Stimulated activated CD8-positive, alpha-beta memory T cell treated with anti-CD3 and anti-CD28 coated beads, Interleukin-7, amount 100 ng/mL, for 1 hour (primary cell): ENCODE measurements at places on chromosomes 4 and X.
A peak's percentile ranks its signal among the peaks of the same experiment; 100 is the strongest.

GRCh38 chrX:40329616-40330015, 231.9 kb upstream of the BCOR start:
- DNase-seq: no peak

GRCh38 chrX:134794692-134795091, 136.4 kb upstream of the PLAC1 start:
- no peak for DNase-seq

DNA sequence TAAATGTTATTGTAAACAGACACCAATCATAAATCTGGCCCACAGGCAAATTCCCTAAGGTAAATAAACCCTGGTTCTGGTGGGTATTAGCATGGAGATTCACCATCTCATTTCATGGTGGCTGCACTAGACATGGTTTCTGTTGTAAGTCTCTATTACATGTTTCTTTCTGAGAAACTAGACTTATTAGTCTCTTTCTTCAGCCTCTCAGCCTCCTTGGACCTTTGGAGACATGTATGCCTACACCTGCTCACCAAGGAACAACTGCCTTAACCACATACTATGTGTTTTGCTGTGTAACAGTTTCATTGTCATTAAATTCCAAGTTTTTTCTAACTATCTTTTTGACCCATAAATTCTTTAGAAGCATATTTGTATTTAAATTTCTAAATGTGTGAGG, 13.1 kb downstream of the DDIT4L start:
- no peak for DNase-seq

GRCh38 chrX:131812847-131813825, 210.0 kb upstream of the STK26 start:
- DNase-seq: peak; percentile 74

DNA sequence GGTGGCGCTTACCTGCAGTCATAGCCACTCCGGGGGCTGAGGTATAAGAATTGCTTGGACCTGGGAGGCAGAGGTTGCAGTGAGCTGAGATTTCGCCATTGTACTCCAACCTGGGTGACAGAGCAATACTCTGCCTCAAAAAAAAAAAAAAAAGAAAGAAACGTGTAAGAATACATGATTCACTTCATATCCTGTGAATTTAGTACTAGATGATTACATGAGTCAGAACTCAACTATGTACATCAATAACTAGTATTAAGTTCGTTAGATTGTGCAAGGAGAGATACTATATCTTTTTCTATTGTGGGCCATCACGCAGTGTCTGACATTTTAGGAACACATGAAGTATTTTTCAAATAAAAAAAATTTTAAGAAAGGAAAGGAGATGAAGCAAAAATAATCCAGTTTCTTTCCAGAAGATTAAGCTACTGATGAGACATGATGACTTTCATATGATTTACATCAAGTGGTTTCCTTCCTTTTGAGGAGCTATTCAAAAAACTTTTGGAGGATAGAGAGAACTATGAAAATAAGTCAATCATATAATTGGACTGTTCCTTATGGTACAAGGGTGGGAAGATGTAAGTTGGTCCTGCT, 64.7 kb upstream of the EXOC1L start:
- DNase-seq: no peak

- DNase-seq: no peak
Observed at GRCh38 chr4:28536124-28536523, 1675.5 kb downstream of the STIM2 start.

DNA sequence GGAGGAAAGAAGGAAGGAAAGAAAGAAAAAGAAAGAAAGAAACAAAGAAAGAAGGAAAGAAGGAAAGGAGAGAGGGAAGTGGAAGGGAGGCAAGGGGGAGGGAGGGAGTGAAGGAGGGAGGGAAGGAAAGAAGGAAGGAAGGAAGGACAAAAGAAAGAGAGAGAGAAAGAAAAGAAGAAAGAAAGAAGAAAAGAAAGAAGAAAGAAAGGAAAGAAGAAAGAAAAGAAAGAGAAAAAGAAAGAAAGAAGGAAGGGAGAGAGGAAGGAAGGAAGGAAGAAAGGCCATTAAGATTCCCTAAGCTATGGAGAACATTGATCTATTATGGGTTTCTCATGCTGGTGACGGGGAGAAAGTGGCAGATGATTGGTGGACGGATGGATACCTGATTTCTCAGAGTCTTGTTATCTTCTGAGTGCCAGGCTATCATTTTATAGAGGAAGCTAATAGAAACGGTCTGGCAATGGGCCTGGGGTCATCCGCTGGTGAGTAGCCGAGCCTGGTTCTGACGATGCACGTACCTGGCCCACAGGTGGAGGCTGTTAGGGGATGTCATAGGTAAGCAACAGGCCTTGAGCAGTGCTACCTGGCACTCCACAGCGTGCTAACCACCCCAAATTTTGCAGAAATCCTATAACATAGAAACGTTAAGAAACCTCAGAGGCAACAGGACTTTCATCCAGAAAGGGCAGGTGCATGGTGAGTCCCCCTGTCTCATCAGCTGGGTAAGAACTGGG, 142.9 kb downstream of the SHOX start:
- DNase-seq: no peak

- DNase-seq: no peak
Observed at GRCh38 chr4:822361-823175, 3.4 kb downstream of the CPLX1 start.

DNA sequence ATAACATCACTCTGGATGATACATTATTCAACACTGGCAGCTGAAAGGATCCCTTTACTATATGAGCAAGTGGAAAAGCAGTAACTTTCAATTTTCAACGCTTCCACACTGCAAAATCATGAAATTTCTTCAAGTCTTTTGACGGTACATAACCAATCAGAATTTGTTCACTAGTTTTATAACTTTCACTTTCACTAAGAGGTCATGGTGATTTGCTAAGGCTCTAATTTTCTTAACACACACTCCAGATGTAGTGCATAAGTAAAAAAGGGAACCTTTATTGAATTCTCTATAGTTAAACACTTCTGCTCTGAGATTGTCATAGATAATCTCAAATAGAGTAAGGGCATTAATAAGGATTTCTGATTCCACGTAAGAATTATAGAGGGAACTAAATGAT, 4.1 kb downstream of the ARMCX2 start:
- DNase-seq: no peak

DNA sequence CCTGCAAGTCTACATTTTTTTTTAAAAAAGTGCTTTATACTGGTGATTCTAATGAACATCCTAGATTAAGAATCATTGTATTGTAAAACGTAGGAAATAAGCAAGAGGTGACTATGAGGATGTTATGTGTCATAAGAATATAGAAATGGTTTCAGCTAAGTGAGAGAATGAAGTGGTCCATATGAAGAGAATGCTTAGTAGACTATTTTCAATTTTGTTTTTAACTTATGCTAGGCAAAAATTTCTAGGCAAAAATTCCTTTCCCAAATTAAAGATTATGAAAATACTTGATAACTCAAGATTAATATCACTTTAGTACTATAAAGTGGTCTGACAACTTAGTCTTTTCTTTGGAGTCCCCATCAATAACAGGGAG, 825 bp downstream of the DYNLT3 start:
- no peak for DNase-seq

DNA sequence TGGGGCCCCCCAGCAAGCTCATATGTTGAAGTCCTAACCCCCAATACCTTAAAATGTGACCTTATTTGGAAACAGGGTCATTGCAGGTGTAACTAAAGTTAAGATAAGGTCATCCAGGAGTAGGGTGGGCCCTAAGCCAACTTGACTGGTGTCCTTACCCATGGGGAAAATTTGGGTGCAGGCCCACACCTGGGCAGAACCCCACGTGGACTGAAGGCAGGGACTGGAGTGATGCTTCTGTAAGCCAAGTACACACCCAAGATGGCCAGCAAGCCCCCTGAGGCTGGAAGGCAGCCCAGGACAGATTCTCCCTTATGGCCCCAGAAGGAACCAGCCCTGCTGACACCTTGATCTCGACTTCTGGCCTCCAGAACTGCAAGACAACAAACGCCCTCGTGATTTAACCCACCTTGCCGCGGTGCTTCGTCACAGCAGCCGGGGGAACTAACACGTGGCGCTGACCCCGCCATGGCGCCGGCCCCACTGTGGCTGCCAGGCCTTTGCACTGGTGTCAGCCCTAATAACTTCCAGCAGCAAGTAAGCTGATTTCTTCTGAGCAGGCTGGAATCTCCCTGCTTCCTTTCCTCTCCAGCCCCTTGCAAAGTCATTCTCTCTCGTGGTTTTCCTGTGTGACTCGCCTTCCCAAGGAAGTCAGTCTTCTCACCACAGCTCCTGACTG, 23.2 kb upstream of the MXD4 start:
- no peak for DNase-seq

GRCh38 chr4:77432717-77433417, 172.8 kb upstream of the CXCL13 start:
- DNase-seq: no peak

- DNase-seq: no peak
Observed at GRCh38 chrX:40508560-40508959, 72.2 kb upstream of the ATP6AP2 start.

GRCh38 chr4:153341575-153342090, 2.9 kb upstream of the MND1 start:
- no peak for DNase-seq

DNA sequence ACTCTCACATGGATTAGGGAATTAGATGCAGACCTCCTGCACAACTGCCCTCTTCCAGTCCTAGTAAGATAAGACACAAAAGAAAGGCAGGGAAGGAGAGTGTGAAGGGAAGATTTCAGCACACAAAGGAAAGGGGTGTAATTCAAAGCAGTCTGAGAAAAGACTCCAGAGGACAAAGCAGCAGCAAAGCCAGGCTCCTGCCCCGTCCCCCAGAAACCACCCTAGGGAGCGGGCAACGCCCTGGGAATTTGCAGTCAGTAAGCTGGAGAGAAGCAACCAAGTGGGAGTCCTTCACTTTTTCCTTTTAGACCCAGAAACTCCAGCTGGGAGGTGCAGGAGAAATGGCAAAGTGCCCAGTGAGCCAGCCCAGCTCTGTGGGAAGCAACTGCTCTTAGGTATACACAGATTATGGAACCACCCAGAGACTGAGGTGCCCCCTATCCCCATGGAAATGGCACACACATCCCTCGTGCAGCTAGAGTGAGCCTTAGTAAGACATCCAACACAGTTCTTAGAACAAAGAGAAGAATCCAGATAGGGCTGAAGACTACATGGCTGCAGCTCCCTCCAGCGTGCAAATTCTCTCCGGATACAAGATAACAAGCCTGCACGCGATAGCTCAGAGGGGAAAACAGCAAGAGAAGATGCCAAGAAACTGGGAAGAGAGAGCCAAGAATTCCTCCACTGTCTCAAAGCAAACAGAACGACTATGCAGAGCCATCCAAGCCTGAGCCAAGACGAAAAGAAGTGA, 26.5 kb upstream of the IRAK1 start:
- DNase-seq: no peak

DNA sequence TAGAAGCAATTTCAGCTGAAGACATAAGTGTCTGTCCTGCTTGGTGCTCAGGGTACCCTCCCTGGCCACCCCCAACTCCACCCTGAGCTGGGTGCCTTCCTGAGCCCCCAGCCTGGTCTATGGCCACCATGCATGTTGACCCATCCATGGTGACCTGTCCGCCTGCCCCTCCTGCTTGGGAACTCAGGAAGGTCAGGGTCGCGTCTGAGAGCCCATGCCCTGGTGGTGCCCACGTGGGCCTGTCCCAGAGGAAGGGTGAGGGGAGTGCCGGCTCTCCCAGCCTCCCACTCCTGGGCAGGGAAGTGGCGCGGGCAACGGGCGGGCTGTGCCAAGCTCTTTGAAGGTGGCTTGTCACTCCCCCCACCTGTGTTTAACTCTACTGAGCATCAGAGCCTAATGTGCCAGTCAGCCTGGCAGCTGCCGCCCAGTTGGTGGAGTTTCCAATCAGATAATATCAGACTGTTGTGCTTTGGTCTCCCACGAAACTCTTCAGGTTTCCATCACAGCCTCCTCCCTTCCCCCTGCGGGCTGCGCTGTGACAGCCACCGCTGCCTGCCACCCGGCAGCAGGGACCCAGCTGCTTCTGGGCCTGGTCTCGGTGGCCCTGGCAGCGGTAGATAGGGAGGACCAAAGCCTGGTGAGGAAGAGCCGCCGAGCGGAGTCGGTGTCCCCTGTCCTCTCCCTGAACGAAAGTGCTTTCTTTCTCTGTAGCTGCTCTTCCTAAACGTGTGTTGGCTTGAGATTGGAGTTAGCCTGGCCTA, 4.8 kb downstream of the SH3BP2 start:
- no peak for DNase-seq

GRCh38 chr4:2756691-2757350, 685 bp upstream of the TNIP2 start:
- no peak for DNase-seq

DNA sequence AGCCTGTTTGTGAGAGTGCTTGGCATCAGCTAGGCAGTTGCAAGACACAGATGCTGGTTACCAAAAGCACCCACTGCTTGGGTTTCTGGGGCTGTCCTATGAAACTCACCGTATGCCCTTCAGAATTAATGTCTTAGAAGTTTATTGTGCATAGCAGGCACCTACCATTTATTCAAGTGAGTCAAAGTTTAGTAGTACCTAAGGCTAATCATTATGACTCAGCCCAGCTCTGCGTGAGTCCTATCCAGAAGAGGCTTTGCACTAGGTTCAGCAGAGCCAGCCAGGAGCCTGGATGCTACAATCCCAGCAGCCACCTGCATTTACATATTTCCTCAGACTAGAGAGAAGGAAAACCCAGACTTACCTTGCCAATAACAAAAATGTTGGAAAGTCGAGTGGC, 4.2 kb downstream of the RPS4X start:
- no peak for DNase-seq

DNA sequence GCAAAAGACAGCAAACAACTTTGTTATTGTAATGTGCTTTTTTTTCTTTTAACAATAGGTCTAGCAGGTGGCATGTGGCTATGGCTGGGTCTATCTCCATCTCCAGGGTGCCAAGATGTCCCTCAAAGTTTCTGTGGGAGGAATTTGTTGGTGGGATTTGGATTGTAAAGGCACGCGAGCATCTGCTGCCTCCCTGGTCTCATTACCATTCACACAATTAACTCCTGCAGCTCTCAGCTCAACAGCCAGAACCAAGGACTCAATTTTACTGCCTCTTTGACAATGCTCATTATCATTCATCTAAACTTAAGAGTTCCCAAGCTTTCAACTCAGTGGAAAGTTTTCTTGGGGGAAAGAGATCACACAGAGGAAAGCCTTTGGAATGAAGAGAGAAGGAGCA, 10.9 kb upstream of the PCDH18 start:
- DNase-seq: no peak

GRCh38 chrX:68396953-68397352, 36.3 kb downstream of the OPHN1 start:
- DNase-seq: no peak

- no peak for DNase-seq
Observed at GRCh38 chr4:61614231-61614630, 414.1 kb downstream of the ADGRL3 start.

DNA sequence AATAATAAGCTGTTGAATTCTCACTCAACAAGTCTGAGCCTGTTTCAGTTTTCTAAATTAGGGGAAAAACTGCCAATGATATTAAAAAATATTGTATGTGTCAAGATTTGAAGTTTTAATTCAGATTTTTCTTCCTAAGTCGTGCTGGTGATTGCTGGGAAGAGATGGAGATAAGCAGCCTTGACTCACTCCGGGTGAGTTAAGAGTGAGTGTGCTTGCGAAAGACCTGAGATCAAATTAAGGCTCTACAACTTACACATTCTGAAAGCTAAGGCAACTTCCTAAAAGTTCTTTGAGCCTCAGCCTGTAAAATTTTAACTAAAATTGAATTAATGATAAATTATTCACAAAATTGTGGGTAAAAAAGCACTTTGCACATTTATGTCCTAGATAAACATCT, 1441.2 kb downstream of the PCDH7 start:
- no peak for DNase-seq

- no peak for DNase-seq
Observed at GRCh38 chr4:122821092-122821491, 5.5 kb upstream of the FGF2 start.

- DNase-seq: no peak
Observed at GRCh38 chr4:101191302-101192098, 155.8 kb downstream of the PPP3CA start.

- DNase-seq: no peak
Observed at GRCh38 chrX:39144956-39145355, 343.7 kb downstream of the MID1IP1 start.
